Fibroblast of pulmonary artery (primary cell): ENCODE measurements at places on chromosomes 3 and 15.

DNA sequence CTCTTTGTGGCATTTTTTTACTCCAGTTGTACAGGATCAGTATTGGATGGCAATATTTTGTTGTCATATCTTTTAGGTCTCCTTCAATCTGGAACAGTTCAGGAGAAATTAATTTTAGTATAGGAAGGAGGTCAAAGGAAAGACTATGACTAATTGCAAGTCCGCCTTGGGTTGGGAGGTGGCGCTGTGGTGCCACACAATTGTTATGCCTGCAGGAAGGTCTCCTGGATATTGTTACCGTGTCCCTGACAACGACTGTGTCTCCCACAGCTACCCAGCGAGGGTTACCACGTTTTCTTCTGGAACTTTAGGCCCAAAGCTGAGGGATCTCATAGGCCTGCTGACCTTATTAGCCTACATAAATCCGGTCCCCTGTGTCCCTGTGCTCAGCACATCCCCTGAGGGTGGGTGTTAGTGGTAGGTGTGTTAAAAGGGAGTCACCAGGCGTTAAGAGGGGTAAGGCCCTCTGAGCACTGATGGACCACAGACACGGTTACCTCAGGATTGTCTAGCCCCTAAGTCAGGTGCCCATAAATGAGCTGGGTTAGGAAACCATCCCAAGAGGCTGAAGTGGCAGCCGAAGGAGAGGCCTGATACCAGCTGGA, 31.5 kb downstream of the KCNAB1 start:
- DNase-seq, result peak; percentile 88

- DNase-seq, result no peak
Measured at GRCh38 chr3:45417930-45418847, 29.8 kb downstream of the LARS2 start.

DNA sequence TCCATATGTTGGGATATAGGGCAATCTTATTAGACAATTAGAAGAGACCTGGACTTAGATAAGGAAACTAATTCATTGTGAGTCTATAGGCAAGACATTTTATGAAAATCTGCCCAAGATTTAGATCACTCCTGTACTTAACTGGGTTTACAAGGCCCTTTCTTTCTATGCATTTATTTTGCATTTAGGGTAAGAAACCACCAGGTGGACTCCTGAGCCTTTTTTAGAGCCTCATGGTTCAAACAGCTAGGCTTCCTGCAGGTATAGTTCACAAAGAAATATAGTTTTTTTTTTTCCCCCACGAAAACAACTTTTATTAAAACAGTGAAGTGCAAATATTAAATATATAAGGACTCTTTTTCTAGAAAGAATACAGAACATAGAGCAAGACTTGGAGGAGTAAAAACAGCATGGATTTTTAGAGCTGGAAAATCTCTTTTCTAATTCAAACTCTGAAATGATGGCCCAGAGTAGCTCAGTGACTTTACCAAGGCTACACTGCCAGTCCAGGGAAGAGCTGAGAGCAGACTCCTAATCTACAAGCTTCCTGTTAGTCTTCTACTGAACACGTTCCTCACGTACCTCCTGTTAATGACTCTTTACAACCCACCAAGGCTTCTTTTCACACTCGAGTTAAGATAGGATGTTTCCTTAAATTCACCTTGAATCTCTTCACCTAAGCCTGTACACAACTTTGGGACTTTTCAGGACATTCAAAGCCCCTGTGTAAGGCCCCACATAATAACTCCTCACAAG, 400.9 kb upstream of the ATP11B start:
- no peak for DNase-seq

DNA sequence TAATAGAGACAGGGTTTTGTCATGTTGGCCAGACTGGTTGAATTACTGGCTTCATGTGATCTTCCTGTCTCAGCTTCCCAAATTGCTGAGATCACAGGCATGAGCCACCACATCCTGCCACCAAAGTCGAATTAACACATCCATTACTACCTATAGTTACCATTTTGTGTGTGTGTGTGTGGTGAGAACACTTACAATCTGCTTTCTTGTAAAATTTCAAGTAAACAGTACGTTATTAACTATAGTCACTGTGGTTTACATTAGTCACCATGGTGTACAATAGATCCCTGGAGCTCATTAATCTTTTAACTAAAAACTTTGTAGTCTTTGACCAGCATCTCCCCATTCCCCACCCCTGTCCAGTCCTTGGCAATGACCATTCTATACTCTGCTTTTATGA, 270.0 kb downstream of the NAALADL2 start:
- peak; percentile 7 for DNase-seq

DNA sequence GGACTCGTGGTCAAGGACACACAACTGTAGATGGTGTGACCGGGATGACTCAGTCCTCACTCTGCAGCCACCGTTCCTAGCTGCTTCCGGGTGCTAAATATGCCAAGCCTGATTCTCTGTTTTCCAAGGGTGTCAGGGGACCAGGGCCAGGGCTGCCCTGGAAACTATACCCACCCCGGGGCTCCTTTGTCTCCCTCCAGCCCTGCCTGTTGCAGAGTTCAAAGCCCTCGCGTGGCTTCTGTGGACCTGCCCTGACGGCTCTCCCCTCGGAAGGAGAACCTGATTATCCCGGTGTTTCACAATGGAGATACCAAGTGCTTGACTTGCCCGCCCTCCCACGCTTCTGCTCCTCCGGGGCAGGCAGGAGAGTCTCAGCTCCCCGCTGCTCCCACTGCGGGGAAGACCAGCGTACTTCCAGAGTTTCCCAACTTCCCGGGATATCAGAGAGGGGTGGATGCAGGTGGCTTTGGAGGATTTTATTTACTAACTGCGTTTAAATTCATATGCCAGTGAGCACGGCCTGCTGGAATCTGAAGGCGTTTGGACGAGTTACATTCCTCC, 125.0 kb downstream of the ASB7 start:
- peak; percentile 83 for DNase-seq

DNA sequence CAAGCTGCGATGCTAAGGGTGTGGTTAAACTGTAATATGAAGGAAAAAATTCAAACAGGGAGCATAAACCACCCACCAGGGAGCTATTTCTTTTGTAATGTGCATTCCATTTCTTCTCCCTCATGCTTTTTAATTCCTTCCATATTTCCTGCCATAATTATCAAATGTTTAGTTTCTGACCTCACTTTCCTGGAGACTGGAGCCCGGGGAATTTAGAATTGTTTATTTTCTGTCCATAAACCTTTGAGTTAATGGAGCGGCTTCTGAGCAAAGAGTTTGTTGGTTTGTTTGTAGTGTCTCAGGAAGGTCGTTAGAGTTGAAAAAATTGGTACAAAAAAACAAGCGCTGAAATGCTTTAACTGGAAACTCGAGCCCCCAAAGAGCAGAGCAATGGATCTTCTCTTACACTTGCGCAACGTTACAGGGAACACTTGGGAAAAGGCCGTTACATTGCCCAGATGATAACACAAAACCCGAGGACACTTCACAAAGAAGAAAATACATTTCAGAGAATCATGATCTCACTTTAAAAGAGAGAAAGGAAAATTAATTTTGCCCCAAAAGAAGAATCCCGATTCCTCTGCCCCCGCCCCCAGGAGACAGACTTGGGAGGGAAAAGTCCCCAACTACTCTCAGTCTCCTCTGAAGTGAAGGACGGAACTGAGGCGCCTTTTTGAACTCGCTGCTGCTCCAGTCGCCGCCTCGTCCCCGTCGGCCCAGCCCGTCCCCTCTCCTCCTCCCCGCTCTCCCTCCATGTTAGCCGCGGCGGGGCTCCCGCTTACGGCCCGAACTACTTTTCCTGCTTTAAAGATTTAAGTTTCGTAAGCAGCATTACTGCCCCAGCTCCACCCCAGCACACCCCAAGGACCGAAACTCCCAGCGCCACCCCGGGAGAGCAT, 842 bp downstream of the FSTL1 start:
- peak; percentile 67 for DNase-seq

DNA sequence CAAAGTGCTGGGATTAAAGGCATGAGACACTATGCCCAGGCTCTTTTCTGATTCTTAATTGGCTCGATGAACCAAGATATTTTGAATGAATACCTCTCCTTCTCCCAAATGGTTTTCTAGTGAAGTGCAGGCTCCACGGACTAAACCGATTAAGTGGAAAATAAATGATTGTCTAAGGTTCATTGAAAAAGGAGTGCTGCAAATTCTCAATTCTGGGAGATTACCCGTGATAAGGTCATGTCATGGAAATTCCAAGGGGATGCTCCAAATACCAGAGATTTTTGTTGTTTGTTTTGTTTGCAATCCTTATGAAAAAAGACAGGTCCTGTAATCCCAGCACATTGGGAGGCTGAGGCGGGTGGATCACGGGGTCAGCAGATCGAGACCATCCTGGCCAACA, 406.9 kb upstream of the TBL1XR1 start:
- DNase-seq, result no peak

DNA sequence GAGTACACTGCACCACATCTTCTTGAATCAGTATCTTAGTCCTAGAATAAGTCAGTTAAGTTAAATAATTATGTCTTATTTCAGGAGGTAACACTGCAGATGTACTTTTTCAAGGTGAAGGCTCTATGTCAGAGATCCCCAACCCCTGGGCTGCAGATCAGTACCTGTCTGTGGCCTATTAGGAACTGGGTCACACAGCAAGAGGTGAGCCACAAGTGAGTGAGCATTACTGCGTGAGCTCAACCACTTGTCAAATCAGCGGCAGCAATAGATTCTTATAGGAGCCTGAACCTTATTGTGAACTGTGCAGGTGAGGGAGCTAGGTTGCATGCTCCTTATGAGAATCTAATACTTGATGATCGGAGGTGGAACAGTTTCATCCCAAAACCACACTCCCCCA, 851.9 kb upstream of the ALCAM start:
- no peak for DNase-seq

DNA sequence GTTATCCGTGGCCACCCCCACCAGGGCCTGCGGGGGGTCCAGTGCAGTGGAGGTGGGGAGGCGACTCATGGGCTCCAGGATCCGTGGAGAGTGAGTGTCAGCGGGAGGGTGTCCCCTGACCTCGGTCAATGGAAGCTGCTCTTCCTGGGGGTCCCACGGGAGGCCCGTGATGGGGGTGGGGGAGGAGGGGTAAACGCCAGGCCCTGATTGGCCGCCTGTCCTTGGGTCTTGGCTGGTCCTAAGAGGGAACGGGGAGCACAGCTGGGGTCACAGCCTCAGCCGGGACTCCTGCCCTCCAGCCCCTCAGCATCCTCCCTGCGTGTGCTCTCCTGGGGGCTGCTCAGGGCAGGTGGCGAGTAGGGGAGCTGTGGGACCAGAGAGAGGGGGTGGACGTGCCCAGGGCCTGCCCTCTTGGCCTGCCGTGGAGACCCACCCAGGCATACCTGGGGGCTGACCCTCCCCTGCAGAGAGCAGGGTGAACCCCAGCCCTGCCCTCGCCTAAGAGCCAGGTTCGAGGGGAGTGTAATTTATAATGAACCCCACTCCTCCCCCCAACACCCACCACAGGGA, 184.6 kb downstream of the GOLGA6L6 start:
- no peak for DNase-seq

DNA sequence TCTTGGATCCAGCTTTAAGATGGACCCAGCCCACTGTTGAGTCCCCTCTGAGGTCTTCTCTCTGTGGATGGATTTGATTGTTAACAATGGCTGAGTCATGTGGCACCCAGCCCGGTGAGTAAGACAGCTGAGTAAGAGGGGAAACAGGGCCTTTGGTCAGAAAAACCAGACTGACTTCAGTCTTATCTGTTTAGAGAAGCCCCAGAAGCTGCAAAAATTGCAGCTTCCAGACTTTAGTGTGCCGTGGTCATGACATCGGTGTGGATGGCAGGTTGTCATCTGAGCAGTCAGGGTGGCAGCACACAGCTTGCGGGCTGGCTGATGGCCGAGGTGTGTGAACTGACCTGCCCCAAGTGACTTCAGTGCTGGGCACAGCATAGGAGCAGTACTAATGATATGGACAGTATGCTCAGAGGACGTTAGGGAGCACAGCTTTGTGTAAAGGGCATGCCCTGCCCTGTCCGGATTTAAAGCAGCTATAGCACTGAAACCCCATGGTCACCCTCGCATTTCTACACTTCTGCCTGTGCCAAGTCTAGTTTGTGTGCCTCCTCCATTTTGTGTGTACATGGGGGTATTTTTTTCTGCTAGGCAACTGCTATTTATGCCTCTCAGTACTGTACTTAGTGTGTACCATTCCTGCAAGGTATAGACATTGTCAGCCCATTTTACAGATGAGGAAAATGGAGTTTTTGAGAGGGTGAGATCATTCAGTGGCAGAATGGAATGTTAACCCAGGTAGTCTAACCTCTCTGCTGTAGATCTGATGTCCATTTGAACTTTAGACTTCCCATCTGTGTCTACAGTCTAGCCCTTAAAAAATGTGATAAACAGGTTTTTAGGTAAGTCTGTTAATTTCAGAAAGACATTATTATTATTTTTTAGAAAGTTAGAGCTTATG, 44.4 kb downstream of the FLNB start:
- peak; percentile 95 for DNase-seq

- DNase-seq, result peak; percentile 41
Measured at GRCh38 chr3:69855436-69856162, 116.3 kb downstream of the MITF start.

GRCh38 chr3:13013994-13014754, 59.1 kb downstream of the IQSEC1 start:
- no peak for DNase-seq

GRCh38 chr3:27696906-27697305, 25.2 kb downstream of the EOMES start:
- DNase-seq, result no peak

DNA sequence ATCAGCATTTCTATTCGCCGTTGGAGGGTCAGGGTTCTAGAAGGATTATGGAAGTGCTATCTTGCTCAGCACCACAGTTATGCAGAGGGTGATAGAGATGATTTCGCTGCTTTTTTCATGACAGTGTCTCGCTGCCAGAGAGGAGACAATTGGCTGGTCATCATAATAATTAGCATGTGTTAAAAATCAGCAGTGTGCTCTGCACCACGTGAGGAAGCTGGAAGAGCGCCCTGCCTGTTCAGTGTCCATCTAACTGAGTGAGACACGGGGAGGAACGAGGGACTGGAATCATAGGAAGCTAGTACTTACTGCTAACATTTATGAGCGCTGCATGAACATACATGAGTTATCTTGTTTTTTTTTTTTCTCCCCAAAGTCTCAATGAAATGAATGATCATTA, 116.2 kb upstream of the PLAAT1 start:
- no peak for DNase-seq

DNA sequence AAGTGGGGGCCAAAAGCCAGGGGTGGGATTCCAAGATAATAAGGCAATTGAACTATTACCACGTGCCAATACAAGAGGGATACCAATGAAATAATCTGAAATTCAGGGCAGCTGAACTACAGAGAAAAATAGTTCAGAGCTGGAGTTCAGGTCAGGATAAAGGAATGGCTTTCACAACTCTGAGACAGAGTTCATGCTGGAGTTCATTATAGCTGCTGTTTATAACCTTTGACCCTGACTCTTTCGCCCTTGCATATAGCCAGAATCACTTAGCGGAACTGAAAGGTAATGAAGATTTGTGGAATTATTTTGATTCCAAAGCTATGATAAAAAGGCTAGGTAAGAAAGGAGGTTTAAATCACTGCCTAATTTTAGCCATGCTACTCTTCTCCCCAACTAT, 55.5 kb upstream of the LRRN1 start:
- DNase-seq, result no peak
